ENCODE measurements at places on chromosomes 13 and 19. TPM values are rescaled to one million over a fixed set of nuclear protein-coding genes. Genes with fewer than 3 reads are reported as not detected.

CHMP2A gene
- 71.1 TPM for total RNA-seq

TICAM1 gene
- 3.7 TPM for total RNA-seq

ZNF728 gene
- 0.27 TPM for total RNA-seq

TDRD3 gene
- total RNA-seq = 57.6 TPM

ZNF440 gene
- total RNA-seq = 23.6 TPM

MEDAG gene
- 10.8 TPM for total RNA-seq

MAMSTR gene
- 4.2 TPM for total RNA-seq

PTGIR gene
- total RNA-seq = 2.5 TPM

C1QTNF9B gene
- total RNA-seq = 0.88 TPM

LILRB5 gene
- total RNA-seq = 2.1 TPM

KIR3DL2 gene
- total RNA-seq = not detected

CPB2 gene
- total RNA-seq = not detected

IRS2 gene
- total RNA-seq = 23.6 TPM

ZNF177 gene
- total RNA-seq = 10.3 TPM

NCAN gene
- 18.9 TPM for total RNA-seq

TNFSF9 gene
- total RNA-seq = 0.44 TPM

HS6ST3 gene
- 5.2 TPM for total RNA-seq

KLF1 gene
- 2.1 TPM for total RNA-seq

COX7A1 gene
- total RNA-seq = 3.6 TPM

GAPDHS gene
- 0.38 TPM for total RNA-seq

PRKCG gene
- total RNA-seq = 0.16 TPM

ZNF415 gene
- total RNA-seq = 25.6 TPM

BCAM gene
- 80.4 TPM for total RNA-seq

RFPL4AL1 gene
- total RNA-seq = not detected

LRRC63 gene
- 0.60 TPM for total RNA-seq

FAM216B gene
- total RNA-seq = 0.55 TPM

GPC6 gene
- total RNA-seq = 49.0 TPM
